Upper lobe of right lung (tissue), 1 donor: ENCODE measurements at places on chromosomes 16 and 17.

GRCh38 chr16:88971371-88972097 lies 5.5 kb downstream of the CBFA2T3 start:
- DNase-seq, result no peak

DNA sequence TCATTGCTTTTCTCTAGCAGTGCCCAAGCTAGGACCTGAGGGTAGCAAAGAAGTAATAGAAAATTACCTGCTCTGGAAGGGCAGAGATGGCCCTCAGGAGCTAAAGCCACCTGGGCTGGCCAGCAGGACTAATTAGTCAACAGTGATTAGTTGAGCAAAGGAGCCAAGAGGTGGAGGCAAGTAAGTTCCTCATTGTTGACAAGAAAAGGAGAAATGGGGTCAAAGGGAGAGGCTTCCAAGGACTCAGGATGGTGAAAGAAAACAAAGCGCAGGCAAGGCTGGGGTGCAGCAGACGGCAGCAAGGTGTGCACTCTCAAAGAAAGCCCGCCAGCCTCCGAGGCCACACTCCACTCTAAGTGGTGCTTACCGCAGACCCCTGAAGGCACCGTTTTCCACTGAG lies 44.6 kb downstream of the CMTM4 start:
- DNase-seq, result peak; percentile 37

DNA sequence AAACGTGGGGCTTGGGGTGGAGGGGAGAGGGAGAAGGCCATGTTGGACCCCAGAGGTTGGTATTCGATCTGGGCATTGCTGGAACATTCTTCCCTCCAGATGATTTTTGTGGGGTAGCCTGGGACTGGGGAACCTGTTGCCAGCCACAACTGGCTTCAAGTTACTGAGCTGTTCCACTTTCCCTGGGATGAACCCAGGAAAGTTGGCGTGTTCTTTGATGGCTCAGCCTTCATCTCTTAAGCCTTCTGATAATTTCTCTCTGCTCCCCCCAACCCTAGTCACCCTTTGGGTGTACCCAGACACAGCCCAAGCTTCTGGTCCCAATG lies 2.1 kb downstream of the TBX21 start:
- no peak for DNase-seq

GRCh38 chr17:31321481-31321880 lies at the start of gene EVI2A:
Gene EVI2A, minus strand, starts transcription at chr17:31321622. Its CDS starts 2,609 bp downstream, at chr17:31319013.
- no peak for DNase-seq

- no peak for DNase-seq
Measured at GRCh38 chr16:56257239-56257638, 66.0 kb downstream of the GNAO1 start.

GRCh38 chr17:34090593-34090992 lies 164.5 kb upstream of the CCL2 start:
- no peak for DNase-seq

GRCh38 chr17:43790311-43790940 lies 10.2 kb downstream of the CFAP97D1 start:
- no peak for DNase-seq

- peak; percentile 93 for DNase-seq
Measured at GRCh38 chr16:31484491-31485171, 1.7 kb downstream of the SLC5A2 start.

DNA sequence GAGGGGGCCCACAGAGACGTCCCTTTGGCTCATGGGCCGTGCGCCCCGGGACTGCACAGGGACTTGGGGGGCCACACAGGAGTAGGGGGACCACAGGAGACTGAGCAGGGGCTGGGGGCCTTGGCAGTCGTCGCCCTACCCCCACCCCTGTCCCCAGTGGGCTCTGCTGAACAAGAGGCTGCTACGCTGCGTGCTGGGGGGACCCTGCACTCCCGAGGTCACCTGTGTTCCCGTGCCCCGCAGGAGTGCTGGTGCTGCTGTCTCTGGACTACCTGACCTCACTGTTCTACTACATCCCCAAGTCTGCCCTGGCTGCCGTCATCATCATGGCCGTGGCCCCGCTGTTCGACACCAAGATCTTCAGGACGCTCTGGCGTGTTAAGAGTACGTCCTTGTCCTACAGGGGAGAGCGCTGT lies 14.4 kb upstream of the RNF213 start:
- no peak for DNase-seq

- no peak for DNase-seq
Measured at GRCh38 chr16:20818929-20819585, 12.7 kb downstream of the REXO5 start.

GRCh38 chr16:101586-101985 lies 23.6 kb downstream of the MPG start:
- DNase-seq, result no peak

DNA sequence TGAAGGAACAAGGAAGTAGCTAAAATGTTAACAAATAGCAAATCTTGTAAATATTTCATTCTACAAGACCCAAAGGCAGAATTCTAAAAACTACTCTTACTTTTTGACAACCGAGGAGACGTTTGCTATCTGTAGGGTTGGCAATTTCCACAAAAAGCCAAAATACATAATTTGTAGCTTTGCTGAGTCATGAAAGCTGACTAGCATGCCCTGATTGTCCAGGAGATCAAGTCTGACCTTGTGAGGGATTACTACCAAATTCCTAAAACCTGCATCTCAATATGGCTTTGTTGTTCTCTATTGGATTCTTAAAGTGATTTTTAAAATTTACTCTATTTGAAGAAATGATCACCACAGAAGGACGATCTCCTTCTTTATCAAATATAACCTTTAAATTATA lies 10.8 kb downstream of the DNAJA2 start:
- DNase-seq, result no peak

DNA sequence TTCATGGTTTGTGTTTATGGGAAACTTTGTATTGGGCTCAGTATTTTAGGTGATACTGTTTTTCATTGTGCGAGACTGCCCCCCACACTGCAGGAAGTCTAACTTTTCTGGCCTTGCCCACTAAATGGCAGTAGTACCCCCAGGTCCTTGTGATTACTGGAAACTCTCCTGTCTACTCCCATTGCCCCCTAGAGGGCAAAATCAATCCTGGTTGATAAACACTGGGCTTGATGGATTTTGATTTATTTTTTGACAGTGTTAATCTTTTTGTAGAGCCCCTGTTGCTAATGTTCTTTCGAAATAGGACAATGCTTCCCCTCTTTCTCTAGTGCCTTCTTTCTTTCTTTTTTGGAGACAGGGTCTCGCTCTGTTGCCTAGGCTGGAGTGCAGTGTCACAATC lies 15.5 kb downstream of the METTL9 start:
- no peak for DNase-seq

DNA sequence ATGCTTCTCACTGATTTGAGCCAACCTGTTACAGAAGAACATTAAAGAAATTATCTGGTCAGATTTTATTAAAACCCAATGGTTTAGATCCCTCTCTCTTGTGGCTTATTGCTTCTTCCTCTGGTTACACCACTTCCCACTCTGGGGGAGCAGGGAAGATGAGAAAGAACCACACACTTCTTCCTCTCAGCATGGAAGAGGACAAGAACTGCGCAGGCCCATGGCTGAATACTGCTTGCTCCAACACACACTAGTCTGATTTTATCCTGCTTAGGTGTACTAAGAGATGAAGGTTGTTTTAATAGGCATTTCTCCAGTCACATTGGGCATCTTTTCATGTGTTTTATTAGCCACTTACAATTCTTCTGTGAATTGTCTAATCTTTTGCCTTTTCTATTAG lies 27.6 kb downstream of the MAP3K3 start:
- DNase-seq, result no peak

DNA sequence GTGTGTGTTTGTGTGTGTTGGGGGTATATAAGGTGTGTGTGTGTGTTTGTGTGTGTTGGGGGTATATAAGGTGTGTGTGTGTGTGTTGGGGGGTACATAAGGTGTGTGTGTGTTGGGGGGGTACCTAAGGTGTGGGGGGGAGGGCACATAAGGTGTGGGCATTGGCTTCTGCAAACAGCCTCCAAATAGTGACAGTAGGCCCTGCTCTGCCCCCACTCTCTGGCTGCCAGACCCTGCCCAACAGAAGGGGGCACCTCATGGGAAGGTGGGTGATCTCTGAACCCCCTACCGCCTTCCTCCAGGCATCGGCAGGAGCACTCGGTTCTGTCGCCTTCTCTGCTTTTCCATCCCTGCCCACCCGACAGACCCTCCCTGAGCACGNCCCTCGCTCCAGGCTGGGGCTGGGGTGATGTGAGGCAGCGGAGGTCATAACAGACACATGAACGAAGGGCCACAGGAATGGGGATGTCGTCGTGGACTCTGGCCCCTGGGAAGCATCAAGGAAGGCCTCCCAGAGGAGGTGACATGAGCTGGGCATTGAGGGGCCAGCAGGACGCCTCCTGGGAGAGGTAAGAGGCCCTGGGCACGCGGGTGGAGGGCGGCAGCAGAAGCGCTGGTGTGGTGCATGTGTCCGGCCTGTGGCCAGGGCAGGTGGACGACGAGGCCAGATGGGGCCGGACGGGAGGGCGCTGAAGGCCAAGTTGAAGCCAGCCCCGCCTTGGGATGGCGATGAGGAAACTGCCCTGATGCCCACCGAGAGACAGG lies 136.6 kb upstream of the RPH3AL start:
- peak; percentile 71 for DNase-seq

DNA sequence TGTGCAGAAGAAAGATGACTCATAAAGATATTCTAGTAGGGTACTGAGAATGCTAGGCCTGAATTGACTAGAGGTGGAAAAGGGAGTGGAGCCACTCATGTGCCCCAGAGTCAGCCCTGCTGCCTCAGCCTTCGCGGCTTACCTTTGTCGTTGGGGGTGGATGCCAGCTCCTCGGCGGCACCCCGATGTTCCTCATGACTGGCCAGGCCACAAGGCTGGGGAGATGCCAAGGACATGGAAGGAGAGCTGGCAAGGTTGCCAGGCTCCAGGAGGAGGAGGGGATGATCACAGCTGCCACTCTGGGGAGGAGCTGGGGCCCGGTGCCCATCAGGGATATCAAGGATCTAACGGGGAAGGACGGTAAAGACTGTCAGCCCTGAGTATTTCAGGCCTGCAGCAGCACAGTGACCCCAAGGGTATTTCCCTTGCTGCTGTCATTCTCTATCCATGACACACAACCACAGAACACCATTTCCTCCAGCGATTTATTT lies 9.7 kb upstream of the SLC35B1 start:
- DNase-seq, result no peak

- DNase-seq, result peak; percentile 73
Measured at GRCh38 chr17:47810200-47810821, 11.3 kb downstream of the OSBPL7 start.

GRCh38 chr17:73261952-73262675 lies 434 bp upstream of the CPSF4L start:
- no peak for DNase-seq
